Suprapubic skin (tissue), 4 donors: ENCODE measurements at places on chromosomes 12 and 14.

- DNase-seq, result no peak
Observed at GRCh38 chr14:88563845-88564244, 1.0 kb downstream of the ZC3H14 start.

- no peak for DNase-seq
Observed at GRCh38 chr12:19704966-19705365, 265.7 kb downstream of the AEBP2 start.

GRCh38 chr12:41663598-41664265 is 475.6 kb downstream of the PDZRN4 start:
- DNase-seq, result no peak

DNA sequence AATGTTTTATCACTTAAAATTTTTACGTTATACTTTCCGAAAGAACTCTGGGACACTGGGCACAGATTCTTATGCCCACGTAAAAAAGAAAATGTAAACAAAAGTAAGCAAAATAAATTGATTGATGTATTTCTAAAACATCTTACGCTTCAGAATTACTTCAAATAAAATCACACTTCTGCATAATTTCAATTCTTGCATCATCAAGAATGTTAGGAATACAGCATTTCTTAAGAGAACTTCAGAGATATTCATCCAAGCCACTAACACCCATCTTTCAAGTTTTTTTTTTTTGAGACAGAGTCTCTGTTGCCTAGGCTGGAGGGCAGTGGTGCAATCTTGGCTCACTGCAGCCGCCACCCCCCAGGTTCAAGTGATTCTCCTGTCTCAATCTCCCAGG is 180.6 kb downstream of the MED13L start:
- DNase-seq, result no peak

DNA sequence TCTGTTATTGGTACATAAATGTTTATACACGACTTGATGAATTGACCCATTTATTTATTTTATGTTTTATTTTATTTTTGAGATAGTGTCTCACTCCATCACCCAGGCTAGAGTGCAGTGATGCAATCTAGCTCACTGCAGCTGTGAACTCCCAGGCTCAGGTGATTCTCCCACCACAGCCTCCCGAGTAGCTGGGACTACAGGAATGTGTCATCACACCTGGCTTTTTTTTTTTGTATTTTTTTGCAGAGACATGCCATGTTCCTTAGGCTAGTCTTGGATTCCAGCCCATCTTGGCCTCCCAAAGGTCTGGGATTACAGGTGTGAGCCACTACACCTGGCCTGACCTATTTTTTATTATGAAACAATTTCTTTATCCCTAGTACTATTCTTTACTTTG is 355.0 kb upstream of the PRICKLE1 start:
- no peak for DNase-seq

DNA sequence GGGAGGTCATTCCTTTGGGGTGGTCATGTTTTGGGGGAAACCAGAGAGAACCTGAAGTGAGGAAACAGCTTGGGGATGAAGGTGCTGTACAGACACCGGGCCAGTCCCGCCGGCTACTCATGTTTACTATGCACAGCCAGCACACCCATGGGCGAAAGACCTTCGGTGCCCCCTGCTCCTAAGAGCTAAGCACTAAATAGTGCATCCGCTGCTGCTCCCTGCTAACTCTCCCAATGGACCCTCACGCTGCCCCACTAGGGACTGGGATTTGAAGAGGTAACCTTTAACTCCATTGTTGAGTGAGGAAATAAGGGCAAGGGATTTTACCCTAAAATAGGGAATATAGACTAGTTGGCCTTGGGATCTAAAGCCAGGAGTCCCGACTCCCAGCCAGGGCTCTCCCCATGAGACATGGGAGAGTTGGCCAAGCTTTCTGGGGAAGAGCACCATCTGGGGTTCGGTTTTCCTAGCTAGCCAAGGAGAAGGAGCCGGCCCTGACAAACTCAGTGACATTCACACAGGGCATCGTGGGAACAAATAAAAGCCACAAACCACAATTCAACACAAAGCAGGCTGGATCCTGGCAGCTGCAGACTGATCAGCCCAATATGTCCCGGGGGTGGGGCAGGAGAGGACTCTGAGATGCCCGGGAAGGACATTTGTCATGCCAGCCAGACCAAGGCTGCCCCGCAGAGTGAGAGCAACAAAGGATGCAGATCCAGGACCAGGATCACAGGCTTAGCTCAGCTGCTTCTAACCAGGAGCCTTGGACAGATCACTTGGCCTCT is 91.7 kb downstream of the SINHCAF start:
- no peak for DNase-seq
